ENCODE measurements at places on chromosomes 6 and 20.

- DNase-seq, result no peak
These were observed 503 bp upstream of the GPLD1 start for GRCh38 chr6:24489881-24490280.

GRCh38 chr6:80454197-80454596 lies 347.7 kb downstream of the BCKDHB start:
- no peak for DNase-seq

GRCh38 chr6:31900917-31901414 lies 920 bp downstream of the ZBTB12 start:
- no peak for DNase-seq

DNA sequence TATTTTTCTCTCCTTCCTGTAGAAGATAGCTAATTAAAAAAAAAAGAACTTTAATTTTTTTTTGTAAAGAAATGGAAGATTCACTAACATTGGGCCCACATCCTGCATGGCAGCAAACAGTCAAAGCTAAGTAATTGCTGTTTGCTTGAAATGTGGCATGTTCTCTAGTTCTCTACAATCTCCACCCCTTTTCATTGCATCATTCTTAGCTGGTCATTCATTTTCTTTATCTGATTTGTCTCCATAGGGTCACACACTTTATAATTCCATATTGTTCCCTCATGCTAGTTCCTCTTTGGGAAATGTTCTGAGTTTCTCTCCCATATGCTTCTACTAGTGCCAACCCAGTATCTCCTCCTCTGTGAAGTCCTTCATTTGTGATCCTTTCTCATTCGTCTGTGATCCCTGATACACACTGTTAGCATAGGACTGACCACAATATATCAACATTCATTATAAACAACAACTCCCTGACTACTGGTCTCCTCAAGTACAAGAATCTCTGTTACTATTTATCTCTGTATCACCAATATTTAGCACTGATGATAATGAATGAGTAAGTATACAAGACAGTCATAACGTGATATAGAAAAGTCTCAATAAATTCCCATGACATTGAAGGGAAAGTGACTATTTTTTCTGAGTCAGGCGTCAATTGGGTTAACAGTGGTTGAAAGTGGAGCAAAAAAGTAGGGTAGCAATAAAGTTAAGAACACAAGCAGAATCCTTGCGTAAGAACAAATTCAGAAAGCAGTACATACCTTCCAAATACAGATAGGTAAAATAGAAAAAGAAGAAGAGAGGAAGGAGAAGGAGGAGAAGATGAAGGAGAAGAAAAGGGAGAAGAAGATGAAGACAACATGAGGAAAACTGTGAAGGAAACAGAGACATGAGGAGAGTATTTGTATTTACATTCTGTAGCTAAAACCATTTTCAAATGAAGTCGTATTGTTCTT lies 33.2 kb upstream of the MYB start:
- DNase-seq, result no peak

DNA sequence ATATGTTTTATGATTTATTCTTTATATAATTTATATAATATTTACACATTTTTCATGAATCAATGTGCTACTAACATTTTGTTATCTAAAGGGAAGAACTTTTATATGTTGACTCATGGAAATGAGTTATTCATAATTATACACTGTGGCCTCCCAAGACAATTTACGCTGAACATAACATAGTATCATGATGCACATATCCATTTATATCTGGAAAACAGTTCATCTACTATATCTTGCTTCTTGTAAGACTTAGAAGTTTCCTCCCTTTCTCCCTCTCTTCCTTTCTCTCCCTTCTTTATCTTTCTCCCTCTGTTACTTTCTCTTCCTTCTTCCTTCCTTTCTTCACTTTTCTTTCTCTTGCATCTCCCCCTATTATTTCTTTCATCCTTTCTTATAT lies 1.1 kb upstream of the EYS start:
- DNase-seq, result no peak

DNA sequence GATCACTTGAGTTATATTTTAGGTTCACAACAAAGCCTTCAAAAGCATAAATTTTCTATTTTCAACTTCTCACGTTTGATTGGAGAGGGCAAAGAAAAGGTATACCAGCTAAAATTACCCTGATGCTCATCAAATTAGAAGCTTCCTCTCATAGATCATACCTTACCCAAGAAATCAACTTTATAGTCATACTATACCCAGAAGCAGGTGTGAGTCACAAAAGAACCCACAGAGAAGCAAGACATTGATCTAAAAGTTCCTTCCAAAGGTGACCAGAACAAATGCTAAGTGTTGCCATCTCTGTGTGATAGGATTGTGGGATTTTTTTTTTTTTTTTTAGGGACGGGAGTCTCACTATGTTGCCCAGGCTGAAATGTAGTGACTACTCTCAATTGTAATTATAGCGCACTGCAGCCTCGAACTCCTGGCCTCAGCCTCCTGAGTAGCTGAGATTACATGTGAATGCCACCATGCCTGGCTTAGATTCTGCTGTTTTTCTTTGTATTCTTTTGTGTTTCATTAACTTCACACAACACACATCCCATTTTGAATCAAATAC lies 3.3 kb downstream of the EIF2S2 start:
- no peak for DNase-seq

GRCh38 chr6:13378669-13379590 lies 50.6 kb upstream of the TBC1D7 start:
- DNase-seq, result no peak

- DNase-seq, result no peak
These were observed 7.8 kb downstream of the QRSL1 start for GRCh38 chr6:106637051-106637716.

GRCh38 chr6:29368765-29369164 lies at the start of gene OR5V1:
TSS of gene OR5V1 (minus strand) at chr6:29368865. CDS start at chr6:29356195, 12,670 bp downstream.
- no peak for DNase-seq

DNA sequence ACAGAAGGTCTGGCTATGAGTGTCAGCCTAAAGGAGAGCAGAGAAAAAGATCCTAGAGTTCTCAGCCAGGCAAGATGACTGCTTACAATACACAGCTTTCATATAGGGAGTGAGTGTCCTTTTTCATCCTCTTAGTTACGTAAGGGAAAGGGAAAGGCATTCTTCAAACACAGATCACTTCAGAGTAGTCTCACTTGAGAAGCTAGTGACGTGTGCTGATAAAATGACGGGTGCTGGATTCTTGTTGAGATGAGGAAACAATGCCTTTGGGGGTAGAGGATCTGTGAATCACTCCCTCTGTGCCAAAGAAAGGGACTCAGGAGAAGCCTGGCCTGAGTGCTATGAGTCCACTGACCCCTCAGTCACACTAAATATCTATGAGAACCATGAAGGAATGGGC lies 117.3 kb downstream of the QRSL1 start:
- peak; percentile 40 for DNase-seq

DNA sequence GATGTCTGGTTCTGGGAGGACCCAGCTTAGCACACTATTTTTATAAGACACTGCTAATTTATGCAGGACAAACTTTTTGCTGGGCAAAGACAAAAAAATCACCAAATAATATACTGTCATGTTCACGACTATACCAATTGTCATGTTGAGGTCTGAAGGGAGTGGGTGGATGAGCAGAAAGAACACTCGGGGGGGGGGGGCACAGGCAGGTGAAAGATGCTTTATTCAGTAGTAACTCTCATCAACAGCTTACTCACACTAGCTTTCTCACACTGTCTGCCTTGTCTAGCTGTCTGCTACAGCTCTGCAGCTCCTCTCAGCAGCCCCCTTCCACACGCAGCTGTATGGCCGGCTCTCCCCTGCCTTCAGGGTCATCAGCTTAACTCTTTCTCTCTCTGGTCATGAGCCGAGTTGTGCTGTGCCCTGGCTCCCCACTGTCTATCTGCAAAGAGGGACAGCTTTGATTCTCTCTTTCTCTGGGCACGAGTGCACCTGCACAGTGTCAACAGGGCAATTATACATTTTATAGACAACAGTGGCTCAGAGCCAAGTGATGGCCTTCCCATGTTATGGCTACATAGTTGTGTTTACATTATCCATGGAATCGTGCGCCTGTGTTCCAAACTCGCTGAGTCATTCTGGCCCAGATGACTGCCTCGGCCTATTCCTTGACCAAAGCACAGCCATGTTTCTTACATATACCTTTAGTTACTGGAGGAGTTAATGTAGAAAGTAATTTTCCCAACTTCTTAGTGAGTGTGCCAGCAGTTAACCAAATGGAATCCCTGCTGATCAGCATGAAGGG lies 187.7 kb upstream of the PRSS16 start:
- no peak for DNase-seq

GRCh38 chr6:44139351-44139743 lies 12.0 kb downstream of the TMEM63B start:
- no peak for DNase-seq

DNA sequence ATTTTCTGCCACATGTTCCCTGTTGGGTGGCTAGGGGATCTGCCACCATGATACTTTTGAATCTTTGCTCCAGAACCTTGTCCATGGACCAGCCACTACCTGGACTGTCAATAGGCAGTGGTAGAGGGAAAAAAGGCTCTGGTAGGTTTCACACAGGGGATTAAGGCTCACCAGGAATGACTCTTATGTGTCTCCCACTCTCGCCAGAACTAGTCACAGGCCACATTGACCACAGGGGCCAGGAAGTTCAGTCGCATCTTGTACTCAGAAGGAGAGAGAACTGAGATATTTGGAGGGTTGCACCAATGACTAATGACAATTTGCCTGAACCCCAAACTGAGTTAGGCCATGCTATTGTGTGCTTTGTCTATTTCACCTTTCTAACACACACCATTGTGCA lies 23.6 kb upstream of the APCDD1L start:
- DNase-seq, result no peak

- no peak for DNase-seq
These were observed 64.0 kb upstream of the SNX9 start for GRCh38 chr6:157759028-157759427.

GRCh38 chr6:1527073-1527457 lies 82.7 kb upstream of the FOXC1 start:
- no peak for DNase-seq

DNA sequence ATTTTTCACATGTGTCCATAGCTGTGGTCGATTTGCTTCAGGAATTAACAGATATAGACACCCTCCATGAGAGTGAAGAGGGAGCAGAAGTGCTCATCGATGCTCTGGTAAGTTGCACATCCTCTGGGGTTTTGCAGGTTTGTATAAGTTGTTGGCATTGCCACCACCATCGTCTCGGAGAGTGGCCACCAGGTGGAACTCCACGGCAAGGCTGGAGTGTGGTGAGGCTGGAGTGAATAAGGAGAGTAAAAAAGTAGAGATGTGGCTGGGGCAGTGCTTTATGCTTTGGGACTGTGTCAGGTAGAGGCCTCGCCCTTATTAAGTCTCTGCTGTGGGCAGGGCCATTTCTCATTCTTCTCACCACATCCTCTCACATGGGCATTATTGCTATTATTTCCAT lies 63.7 kb downstream of the CTNNBL1 start:
- no peak for DNase-seq

GRCh38 chr20:6940048-6940447 lies 172.6 kb downstream of the BMP2 start:
- DNase-seq, result no peak

GRCh38 chr6:41460742-41461336 lies 85.3 kb upstream of the FOXP4 start:
- no peak for DNase-seq

DNA sequence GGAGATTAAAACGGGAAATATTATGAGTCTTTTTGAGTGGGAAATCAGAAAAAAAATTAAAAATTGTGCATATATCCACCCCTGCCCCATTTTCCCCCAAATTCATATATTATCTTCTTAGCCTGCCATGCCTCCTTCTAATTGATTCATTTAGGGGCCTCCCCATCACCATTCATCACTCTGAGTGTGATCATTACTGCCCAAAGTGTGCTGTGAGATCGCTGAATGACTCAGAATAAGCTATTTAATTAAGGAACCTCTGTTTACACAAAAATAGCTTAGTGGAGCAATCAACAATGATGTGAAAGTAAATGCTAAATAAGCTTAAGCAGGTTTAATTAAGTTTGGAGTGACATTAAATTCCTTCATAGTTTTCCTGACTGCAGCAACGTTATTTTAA lies 645.5 kb downstream of the GRIK2 start:
- DNase-seq, result no peak

DNA sequence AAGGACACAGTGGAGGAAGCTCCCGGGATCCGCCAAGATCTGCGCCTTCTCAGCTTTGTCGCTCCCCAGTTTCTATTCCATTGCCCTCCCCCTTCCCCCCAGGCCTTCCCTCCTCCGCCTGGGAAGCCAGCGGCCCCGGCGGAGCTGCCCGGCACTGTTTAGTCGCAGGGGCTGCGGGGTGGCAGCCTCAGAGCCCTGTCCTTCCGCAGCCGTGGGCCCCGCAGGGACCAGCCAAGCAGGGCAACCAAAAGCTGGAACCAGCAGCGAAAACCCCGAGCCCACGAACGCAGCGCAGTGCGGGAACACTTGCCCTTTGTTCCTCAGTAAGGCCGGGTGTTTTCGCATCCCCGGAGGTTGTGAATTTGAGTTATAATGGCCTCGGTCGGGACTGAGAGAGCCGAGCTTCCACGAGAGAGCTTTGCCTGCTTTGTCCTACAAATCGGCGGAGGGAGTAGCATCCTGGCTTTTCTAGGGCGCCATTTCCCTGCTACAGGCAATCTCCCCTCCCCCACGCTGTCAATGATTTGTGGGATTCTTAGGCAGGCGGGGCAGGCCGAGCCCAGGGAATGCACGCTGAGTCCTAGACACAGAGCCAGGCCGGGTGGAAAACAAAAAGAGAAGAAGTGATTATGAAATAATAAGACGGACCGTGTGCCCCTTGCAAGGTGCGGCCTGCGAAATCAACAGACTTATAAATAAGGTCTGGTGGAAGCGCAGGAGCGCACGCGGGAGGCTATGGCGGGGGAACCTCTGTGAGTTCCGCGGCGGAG lies 4.0 kb upstream of the TUBB2B start:
- DNase-seq, result no peak

- DNase-seq, result no peak
These were observed 52.5 kb downstream of the SSR1 start for GRCh38 chr6:7260291-7261031.

- no peak for DNase-seq
These were observed 91.3 kb upstream of the SLC35B3 start for GRCh38 chr6:8526624-8527023.

GRCh38 chr6:90288404-90288803 lies 8.2 kb downstream of the BACH2 start:
- DNase-seq, result no peak

All from HS-27A (cell line).